ENCODE measurements at places on chromosomes 1 and 21.

- DNase-seq: no peak
These were observed 72.4 kb downstream of the MATN1 start for GRCh38 chr1:30650968-30651320.

DNA sequence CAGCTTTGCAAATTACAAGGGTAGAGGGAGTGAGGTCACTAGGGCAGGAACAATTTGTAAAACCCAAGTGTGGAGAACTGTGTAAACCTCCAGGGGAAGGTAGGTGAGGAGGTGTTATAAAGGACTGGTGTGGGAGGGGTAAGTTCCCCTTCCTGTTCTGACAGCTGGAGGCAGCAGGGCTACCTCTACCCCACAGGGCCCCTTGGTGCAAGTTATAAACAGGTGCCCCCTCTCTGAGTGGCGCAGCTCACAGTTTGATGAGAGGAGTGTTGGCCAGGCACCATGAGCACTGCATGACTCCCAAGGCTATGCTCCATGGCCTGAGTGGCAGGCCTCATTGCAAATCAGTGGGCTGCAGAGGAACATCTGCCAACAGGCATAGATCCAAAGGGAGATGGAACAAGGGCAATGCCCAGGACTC is 41.0 kb downstream of the MFSD2A start:
- DNase-seq: no peak

- DNase-seq: no peak
These were observed 211.1 kb downstream of the CAMTA1 start for GRCh38 chr1:6996371-6996770.

- DNase-seq: no peak
These were observed 44.5 kb downstream of the TRIM33 start for GRCh38 chr1:114466334-114467014.

DNA sequence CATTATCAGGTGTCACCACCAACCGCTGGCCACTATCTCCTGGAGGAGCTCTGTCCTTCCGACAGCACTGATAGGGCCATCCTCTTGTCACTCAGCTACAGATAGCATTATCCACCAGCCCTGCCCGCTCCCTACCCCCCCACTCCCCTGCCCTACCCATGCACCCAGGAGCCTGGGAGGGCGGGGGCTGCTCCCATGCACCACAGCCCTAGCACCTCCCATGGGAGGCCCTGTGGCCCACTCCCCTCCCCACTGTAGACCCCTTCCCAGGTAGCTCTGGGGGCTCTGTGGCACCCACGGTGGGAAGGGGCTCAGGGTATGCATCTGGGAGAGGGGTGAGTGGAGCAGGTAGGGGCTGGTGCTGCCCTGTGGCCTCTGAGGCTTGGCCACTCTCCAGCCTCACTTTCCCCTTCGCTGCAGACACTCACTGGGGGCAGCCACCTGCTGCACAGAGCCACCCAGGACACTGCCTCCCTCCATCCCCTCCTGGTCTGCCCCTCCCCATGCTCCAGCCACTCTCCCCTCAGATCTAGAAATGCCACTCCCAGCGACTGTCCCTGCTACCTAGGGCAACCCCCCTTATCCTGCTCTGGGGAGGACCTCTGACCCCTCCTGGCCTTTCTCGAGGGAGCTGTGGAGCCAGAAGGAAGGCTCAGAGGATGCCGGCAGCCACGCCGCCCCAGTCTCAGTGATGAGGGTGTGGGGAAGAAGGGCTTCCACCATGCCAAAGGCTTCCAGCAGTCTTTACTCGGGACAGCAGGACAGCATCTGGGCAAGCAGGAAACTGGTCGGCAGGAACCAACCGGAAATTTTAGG is 58.5 kb downstream of the WNT9A start:
- no peak for DNase-seq

- DNase-seq: no peak
These were observed 18.8 kb downstream of the FAM76A start for GRCh38 chr1:27744556-27744955.

GRCh38 chr21:40335704-40336103 is 468.5 kb downstream of the PCP4 start:
- DNase-seq: no peak

GRCh38 chr1:27658951-27659496 is 13.0 kb downstream of the IFI6 start:
- DNase-seq: no peak

DNA sequence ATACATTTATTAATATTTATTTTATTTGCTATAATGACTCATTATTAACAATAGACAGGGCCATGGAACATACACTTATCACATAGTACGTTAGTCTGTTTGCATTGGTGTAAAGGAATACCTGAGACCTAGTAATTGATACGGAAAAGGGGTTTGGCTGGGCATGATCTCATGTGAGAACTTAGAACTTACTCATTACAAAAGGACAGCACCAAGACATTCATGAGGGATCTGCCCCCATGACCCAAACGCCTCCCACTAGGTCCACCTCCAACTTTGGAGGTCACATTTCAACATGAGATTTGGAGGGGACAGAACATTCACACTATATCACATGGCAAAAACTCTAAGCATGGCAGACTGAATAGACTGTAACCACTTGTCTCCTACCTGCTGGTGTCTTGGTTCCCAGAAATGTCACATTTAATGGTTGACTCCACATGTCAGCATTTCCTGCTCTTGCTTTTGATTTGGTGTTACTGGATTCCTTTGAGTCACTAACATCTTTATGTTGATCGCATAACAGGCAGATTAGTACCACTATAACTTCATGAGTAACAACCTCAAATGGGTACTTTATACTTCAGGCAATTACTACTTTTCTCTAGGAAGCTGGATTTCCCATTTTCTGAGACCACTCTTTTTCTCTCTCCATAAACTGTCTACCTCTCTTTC is 3.5 kb upstream of the C1orf116 start:
- no peak for DNase-seq

DNA sequence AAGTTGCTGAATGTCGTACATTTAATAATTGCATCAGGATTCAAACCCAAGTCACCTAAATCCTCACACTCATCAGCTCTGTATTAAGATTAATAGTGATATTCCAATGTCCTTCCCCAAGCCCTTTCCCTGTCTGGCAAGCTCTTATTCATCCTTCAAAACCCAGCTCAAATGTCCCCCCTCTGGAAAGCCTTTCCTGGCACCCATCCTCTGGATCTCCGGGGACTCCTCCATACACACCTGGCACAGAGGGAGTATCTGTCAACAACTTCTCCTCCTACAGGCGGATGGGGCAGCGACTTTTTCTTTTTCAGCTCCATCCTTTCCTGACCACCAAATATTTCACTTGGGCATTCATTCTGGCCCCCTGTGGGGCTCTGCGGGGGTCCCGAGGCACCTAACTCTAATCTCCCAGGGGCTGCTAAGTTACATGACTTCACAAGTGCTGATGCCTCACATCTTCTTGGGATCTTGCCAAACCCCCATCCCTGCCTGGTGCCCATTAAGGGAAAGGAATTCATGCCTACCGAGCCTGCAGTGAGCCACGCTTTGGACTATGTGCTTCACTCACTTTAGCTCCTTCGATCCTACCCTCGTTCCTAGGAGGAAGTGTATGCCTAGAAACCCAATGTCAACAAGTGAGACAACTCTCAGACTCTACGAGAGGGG is 15.2 kb downstream of the TINAGL1 start:
- no peak for DNase-seq

Measured in urinary bladder (tissue), 4 donors.